ENCODE measurements at places on chromosomes 16 and 17. TPM values are rescaled to one million over a fixed set of nuclear protein-coding genes. Genes with fewer than 3 reads are reported as not detected.

DNA sequence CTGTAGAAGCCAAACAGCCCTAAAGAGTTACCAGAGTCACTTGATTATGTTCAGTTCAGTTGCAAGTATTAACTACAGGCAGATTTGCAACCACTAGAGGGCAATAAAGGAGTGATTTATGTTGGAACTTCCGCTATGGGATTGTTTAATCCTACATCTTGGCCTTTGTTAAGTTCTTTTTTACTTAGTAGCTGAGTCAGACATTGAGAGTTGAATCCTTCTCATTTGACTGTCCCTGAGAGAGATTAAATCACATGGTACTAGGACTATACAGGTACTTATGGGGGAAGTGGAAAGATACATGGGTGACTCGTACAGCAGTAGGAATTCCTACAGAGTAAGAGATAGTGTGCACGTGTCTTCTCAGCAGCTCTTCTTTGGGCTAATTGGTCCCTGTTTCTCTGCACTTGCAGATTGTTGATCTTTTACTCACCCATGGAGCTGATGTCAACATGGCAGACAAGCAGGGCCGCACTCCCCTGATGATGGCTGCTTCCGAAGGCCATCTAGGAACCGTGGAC is 40.3 kb downstream of the CYB561 start:
- H3K27me3 ChIP-seq = no peaks in the 10 kb centered on the region
- no peak overlapping the region for H3K27ac ChIP-seq
- H3K4me1 ChIP-seq = no peaks in the 10 kb centered on the region
- H3K4me3 ChIP-seq = no peak overlapping the region
- H3K36me3 ChIP-seq = no peaks in the 10 kb centered on the region

DNA sequence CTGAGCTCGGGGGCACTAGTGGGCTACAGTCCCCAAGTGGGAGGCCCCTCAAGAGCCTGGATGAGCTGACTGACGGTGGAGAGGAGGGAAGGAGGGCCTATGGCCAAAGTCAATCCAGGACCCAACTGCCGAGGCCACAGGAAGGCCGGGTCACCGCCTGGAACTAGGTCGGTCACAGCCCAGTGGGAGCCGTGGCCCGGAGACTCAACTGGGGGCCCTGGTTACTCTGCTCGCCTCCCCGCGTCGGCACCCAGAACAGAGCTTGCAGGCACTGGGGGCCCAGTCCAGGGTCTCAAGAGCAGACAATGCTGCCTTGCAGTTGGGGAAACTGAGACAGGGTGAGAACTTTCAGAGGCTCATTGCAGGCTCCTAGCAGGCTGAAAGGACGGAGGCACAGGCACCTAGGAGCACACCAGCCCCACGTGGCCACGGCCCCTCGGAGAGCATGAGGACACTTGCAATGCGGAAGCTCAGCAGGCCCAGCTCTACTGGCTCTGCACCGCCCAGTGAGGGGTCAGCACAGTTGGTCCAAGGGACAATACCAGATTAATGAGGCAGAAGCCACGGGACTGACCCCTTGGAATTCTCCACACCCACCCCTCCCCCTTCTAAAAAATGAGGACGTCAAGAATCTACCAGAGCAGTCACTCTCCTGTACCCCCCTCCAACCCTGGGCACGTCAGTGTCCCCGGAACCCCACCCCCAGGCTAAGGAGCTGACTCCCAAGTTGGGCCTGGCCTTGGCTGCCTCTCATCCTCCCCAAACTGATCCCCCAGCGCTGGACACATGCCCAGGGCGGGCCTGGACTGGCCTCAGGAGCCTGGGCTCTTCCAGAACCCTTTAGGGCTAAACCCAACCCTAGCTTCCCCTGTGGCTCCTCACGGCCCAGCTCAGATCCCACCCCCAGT is 2.2 kb downstream of the HS3ST6 start:
- H3K27ac ChIP-seq = no peak overlapping the region
- no peak for DNase-seq
- no peaks in the 10 kb centered on the region for H3K36me3 ChIP-seq

GRCh38 chr17:10290041-10290440 is 82.8 kb downstream of the MYH13 start:
- H3K36me3 ChIP-seq = no peaks in the 10 kb centered on the region
- no peaks in the 10 kb centered on the region for H3K27me3 ChIP-seq
- H3K27ac ChIP-seq = no peak overlapping the region
- no peak for DNase-seq
- H3K4me1 ChIP-seq = no peaks in the 10 kb centered on the region

DNA sequence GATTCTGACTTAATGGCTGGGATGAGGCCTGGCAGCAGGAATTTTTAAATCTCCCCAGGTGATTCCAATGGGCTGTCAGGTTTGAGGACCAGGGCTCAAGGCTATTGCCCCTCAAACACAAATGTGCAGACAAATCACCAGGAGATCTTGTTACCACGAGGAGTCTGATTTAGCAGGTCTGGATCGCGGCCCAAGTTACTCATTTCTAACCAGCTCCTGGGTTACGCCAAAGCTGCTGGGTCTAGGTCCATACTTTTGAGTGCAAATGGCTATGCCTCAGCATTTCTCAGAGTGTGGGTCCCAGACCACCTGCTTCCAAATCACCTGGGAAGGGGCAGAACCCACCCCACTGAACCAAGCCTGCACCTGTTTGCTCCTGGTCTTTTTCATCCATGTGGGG is 33.1 kb downstream of the CNGB1 start:
- no peak overlapping the region for H3K4me3 ChIP-seq
- H3K36me3 ChIP-seq = no peaks in the 10 kb centered on the region
- no peak overlapping the region for H3K27ac ChIP-seq
- no peaks in the 10 kb centered on the region for H3K27me3 ChIP-seq
- DNase-seq = no peak
- no peaks in the 10 kb centered on the region for H3K4me1 ChIP-seq

DNA sequence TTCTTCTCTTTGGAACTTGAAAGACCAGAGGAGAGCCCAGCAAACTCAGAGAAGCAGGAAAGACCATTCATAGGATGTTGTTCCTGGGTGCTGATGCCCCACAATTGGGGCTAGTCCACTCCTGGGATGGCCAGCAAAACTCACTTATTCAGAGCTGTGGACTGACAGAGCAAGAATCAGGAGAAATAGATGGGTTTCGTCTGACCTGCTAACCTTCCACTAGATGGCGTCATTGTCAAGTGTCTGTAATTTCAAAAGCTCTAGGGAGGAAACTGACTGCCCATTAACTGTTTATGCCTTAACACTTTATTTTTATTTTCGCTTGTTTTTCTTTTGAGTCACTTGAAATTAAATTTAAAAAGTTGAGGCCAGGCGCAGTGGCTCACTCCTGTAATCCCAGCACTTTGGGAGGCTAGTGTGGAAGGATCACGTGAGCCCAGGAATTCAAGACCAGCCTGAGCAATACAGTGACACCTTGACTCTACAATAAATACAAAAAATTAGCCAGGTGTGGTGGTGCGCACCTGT is 28.7 kb upstream of the MILR1 start:
- H3K36me3 ChIP-seq = no peaks in the 10 kb centered on the region
- no peak overlapping the region for H3K4me3 ChIP-seq
- H3K4me1 ChIP-seq = no peaks in the 10 kb centered on the region
- no peak overlapping the region for H3K27ac ChIP-seq
- H3K27me3 ChIP-seq = no peaks in the 10 kb centered on the region

- H3K27ac ChIP-seq = no peak overlapping the region
- H3K36me3 ChIP-seq = no peaks in the 10 kb centered on the region
- H3K4me3 ChIP-seq = no peak overlapping the region
- no peaks in the 10 kb centered on the region for H3K4me1 ChIP-seq
- no peak for DNase-seq
Observed at GRCh38 chr17:10993126-10993525, 155.2 kb upstream of the PIRT start.

ASIC2 gene
- total RNA-seq = 0.48 TPM

DPEP2 gene
- 0.88 TPM for total RNA-seq

ERN2 gene
- 121 TPM for total RNA-seq

Measured in colonic mucosa (tissue), 4 donors.